ENCODE measurements at places on chromosomes 5 and 9.
A peak's percentile ranks its signal among the peaks of the same experiment; 100 is the strongest.

- no peak for DNase-seq
These were observed 7.0 kb downstream of the TMEM252 start for GRCh38 chr9:68533678-68534077.

GRCh38 chr5:98492258-98492657 is 281.2 kb upstream of the RGMB start:
- peak; percentile 23 for DNase-seq

- peak; percentile 64 for DNase-seq
These were observed 38.0 kb downstream of the PAX5 start for GRCh38 chr9:36995927-36996705.

DNA sequence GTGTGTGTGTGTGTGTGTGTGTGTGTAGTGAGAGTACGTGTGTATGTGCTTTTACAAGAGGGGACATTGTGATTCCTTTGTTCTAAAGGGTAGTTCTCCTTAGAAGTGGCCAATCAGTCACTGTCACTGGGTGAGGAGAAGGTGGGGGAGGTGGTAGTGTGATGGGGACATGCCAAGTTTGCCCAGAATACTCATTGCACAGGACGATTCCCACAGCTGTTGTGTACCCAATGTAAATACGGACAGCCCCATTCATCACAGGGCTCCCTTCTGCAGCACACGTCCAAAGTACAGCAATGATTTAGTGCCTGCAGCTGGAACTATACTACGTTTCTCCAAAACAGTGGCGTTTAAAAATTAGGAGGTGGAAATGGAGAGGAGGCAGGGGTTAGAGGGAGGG is 287.8 kb downstream of the TLR4 start:
- DNase-seq, result no peak

DNA sequence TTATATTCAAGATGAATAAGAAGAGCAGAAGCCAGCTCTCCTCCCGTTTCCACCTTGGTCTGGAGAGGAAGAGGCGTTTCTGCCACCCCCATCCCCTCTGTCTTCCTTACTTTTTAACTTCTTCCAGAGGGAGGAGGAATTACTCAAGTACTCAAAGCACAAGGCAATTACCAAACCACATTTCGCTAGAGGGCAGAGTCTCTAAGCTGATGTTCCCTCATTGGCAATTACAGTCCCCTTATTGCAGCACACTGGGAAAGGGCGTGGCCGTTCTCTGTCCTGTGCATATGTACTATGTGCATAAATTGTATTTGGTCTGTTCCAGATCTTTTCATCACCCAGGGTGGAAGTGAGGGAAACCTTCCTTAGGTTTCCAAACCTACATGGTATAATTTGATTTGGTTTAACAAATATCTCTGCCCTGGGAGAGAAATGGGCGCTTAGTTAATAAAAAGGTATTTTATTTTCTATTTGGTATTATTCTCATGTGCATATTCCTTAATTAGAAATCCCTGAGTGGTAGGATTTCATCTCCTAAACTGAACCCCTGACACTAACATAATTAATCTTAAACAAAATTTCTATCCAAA is 29.8 kb upstream of the ALDOB start:
- peak; percentile 84 for DNase-seq

- no peak for DNase-seq
These were observed 29.2 kb upstream of the GLRA1 start for GRCh38 chr5:151953833-151954232.

DNA sequence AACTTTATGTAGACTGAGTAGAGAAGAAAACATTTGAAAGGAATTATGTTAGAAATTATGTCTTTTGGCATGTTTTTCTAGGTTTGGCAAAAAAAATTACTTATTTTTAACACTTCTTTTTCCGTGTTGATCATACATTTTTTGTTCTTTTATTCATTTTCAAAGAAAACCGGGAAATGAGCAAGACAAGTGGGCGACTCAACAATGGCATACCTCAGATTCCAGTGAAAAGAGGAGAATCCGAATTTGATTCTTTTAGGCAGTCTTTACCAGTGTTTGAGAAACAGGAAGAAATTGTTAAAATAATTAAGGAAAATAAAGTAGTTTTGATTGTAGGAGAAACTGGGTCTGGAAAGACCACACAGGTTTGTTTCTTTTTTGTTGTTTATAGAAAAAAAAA is 12.9 kb downstream of the YTHDC2 start:
- DNase-seq, result peak; percentile 19

DNA sequence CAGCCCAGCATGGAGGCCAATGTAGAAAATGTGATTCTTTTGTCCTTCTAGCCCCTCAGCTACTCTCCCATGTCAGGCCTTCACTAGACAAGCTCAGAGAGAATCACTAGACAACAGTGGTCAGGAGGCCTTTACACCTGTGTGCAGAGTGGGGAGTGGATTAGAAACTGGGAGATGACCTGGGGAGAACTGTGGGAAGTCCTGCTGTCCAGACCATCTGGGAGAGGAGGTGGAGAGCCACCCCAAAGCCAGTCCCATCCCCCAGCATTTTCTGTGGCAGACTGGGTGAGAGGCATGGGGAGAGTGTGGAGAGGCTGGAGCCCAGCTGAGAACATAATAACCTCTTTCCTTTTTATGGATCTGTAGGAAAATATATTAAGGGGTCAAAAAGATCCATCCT is 452.0 kb upstream of the DMAC1 start:
- no peak for DNase-seq

DNA sequence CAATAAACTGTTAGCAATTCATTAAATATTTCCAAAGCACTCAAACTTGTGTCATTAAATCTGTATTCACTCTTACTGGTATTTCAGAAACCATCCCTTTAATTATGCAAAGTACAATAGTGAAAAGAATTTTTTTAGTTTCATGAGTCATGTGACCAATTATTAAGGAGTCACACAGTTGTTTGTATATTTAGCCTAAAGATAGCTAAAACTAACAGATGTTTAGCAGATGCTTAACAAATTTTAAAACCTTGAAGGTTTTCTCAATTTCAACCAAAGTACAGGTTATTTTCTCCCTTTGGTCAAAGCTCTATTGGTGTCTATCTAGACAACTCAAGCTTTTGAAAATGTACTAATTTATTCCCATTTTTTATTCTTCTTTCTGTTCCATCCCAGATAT is 44.1 kb downstream of the PJA2 start:
- peak; percentile 39 for DNase-seq

DNA sequence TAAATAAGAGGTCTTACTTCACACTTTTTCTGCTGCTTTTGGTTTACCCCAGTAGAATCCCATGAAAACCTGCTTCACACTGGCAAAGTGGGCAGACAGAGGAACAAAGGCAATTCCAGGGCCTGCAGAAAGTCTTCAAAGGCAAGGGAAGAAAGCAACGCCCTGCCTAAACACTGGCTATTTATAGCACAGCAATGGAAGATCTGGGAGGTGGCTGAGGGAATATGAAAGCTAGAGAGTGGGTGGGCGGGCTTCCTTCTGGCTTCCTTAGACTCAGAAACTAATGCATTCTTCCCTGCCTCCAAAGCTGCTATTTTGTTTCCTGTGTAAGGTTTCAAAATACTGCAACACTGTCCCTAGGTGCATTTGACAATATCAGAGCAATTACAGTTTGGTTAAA is 46.8 kb downstream of the ELAVL2 start:
- DNase-seq, result no peak

- no peak for DNase-seq
These were observed 256.4 kb upstream of the TARS1 start for GRCh38 chr5:33184367-33184766.

GRCh38 chr9:70802206-70802605 is 319.2 kb downstream of the TRPM3 start:
- peak; percentile 80 for DNase-seq

- DNase-seq, result no peak
These were observed 98.5 kb downstream of the COL5A1 start for GRCh38 chr9:134740071-134740470.

DNA sequence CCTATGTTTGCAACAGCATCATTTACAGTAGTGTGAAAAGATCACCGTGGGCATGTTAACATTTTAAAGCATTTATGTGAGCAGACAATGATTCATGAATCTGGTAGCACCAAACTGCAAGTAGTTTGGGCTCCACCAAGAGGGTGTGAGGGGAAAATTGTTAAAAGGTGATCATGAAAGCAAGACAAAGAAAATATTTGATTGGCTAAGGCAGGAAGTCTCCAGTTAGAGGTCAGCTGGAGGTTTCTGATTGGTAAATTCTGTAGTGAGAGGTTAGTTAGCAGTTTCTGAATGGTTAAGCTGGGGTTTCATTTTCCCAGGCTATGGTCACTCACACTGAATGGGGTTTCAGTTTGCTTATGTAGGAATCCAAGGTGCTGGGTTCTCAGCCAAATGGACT is 13.5 kb upstream of the DRD1 start:
- no peak for DNase-seq

GRCh38 chr5:43037636-43038495 is 2.3 kb downstream of the ANXA2R start:
- peak; percentile 84 for DNase-seq

GRCh38 chr5:122545986-122546385 is 228.9 kb upstream of the SNX2 start:
- DNase-seq, result no peak

GRCh38 chr5:98940581-98940980 is 11.8 kb upstream of the CHD1 start:
- DNase-seq, result peak; percentile 59

GRCh38 chr5:153358315-153358976 is 132.0 kb upstream of the GRIA1 start:
- DNase-seq, result no peak

GRCh38 chr5:124976086-124976485 is 229.6 kb upstream of the ZNF608 start:
- no peak for DNase-seq

GRCh38 chr5:67538855-67539506 is 342.4 kb upstream of the CD180 start:
- no peak for DNase-seq

DNA sequence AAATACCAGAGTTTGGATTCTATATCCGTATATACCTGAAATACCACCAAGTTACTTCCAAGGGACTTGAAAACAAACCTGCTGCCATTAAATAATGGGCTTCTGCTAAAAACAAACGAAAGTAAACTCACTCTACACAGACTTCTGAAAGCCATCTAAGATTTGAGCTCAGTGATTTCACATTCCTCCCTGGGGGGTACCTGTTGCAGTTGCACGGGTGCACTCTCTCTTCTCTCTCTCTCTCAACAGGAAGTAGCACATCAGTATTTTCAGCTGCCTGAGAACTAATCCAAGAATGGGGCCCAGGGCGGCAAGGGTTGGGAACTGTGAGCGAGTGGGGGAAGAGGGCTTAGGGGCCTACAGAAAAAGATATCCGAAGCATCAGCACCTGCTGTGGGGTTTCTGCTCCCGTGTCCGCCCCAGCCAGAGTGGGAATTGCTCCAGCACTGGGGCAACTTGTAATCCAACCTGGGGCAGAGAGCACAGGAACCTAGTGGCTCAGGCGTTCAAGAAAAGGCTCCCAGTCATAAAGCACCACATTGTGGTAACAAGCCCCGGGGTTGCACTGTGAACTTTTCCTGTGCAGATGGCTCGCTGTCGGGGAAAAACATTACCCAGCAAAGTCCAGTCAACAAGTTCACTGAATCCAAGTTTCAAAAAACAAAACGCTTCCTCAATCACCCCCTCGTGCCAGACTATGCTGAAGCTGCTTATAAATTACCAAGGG is 99.8 kb downstream of the EFNA5 start:
- DNase-seq, result no peak

DNA sequence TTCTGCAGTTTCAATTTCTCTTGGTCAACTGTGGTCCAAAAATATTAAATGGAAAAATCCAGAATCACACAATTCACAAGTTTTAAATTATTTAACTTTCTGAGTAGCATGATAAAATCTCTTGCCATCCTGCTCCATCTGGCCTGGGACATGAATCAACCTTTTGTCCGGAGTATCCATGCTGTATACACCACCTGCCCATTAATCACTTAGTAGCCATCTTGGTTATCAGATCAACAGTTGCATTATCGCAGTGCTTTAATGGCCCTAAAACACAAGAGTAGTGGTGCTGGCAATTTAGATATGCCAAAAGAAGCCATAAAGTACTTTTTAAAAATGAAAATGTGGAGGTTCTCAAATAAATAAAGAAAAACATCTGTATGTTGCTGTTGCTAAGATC is 25.3 kb downstream of the EFCAB9 start:
- DNase-seq, result no peak

GRCh38 chr9:98011122-98011521 is 28.0 kb downstream of the ANP32B start:
- no peak for DNase-seq

DNA sequence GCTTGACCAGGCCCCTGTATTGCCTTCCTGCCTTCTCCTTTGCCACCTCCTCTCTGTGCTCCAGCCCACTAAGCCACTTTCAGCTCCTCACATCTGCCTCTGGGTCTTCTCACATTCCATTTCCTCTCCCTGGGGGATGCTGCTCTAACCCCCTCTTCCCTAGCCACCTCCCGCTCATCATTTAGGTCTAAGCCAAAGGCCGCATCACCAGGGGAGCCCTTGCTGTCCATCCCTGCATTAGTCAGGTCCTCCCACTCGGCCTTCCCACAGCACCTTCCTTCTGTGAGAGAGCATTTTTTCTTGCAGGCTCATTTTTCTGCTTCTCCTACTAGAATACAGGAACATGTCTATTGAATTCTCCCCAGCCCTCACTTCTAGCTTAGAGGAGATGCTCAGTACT is 72.6 kb upstream of the GALNT10 start:
- no peak for DNase-seq

DNA sequence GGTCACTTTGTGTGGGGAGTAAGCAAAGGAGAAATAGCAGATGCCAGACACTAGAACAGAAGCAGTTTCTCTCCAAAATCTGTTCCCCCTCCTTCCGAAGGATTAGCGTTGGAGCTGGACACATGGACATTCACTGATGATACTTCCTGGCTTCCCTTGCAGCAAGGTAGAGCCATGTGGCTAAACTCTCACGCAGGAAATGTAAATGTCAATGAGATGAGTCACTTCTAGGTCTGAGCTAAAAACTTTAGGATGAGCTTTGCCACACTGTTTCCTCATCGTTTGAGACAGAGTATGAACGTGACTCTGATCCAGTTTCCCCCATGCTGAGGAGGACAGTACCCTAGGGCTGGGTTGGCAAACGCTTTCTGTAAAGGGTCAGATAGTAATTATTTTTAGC is 5.1 kb downstream of the BHMT2 start:
- DNase-seq, result peak; percentile 89

DNA sequence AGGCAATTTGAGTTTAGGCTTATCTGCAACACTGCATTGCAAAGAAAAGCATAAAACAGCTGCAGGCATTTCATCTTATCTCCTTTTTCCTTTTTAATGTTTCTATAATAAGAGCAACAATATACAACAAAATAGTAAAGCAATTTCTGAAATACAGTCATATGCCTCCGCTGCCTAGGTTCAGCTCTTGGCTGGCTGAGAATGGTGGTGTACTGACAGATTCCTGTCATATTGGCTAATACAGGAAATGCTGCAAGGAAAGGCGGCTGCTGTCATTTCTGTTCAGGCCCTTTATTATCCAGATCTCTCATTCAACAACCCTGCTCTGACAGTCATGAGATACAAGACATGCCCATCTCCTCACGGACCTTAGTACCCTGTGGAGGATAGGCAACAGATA is 677.0 kb downstream of the TAF11L14 start:
- no peak for DNase-seq

GRCh38 chr9:18973348-18973747 is 59.7 kb downstream of the SAXO1 start:
- no peak for DNase-seq

- DNase-seq, result no peak
These were observed 88.0 kb downstream of the NRG2 start for GRCh38 chr5:139955053-139955605.

Data from EH (cell line).